AG10803 (cell line): ENCODE measurements at places on chromosomes 16 and 17.

- no peak for DNase-seq
These were observed 107.6 kb downstream of the KCNJ2 start for GRCh38 chr17:70276906-70277305.

GRCh38 chr17:54256401-54256929, 433.7 kb downstream of the KIF2B start:
- DNase-seq: no peak

DNA sequence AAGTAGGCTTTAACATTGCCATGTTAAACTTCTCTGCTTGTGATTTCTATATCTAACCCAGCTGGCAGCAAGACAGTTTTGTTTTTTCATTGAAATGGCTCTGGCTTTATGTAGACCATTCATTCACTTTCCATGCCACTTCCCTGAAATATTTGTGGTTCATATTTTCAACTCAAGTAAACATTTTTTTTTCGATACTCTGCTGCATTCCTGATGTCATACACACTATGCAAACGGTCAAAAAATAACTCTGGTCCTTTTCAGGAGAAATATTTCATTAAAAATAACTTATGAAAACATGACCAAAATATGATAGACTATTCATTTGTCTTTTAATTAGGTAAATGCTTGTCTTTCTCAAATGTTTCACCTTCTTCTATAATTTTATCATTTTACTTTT, 116.3 kb downstream of the USP22 start:
- peak; percentile 54 for DNase-seq

DNA sequence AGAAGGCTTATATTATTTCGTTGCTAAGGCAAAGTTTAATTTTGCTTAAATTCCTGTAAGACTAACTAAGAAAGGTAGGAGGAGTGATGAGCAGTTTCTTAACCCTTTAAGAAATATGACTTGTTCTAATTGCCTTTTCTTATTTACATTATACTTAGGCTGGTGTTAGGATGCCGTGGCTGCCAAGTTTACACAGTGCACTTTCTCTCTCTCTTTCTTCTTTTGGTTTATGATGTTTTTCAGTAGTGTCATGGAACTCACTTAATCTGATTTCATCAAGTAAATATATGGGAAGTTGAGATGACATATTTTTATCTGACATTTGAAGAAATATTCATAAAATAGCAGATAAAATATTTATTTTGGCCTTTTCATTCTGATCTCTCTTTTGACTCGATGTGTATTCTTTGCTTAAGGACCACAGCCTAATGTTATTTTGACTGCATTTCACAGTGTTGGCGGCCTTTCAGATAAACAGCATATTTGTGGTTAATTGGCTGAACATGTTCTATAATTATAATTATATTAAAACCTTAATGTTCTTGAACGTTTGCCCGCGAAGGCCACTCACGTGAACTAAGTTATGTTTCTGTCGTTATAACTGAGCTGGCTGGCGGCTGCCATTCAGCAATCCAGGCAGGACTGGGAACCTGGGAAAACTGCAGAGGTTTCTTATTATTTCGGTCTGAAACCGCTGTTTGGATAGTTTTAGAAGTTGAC, 191.6 kb downstream of the WWOX start:
- no peak for DNase-seq

GRCh38 chr17:82324566-82325285, 7.3 kb upstream of the CD7 start:
- no peak for DNase-seq

DNA sequence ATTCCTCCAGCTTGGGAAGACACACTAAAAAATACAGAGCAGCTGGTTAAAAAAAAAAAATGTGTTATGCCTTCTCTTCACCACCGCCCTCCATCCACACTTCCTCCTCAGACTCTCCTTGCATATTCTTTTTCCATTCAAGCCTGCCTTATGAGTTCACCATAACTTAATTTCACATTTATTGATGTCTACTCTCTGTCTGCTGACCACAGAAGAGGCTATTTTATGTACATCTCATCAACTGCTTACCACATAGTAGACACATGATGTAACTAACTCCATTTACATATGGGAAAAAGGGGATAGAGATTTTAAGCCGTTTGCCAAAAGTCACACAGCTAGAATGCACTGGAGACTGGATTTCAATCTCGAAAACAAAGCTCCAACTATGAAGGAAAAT, 409.8 kb downstream of the CDH11 start:
- peak; percentile 5 for DNase-seq

GRCh38 chr17:72839131-72839725, 253.3 kb downstream of the SLC39A11 start:
- DNase-seq: no peak

GRCh38 chr16:81237282-81237681, 1.2 kb upstream of the BCO1 start:
- peak; percentile 5 for DNase-seq

GRCh38 chr16:2473999-2474876, 689 bp upstream of the TBC1D24 start:
- peak; percentile 40 for DNase-seq

DNA sequence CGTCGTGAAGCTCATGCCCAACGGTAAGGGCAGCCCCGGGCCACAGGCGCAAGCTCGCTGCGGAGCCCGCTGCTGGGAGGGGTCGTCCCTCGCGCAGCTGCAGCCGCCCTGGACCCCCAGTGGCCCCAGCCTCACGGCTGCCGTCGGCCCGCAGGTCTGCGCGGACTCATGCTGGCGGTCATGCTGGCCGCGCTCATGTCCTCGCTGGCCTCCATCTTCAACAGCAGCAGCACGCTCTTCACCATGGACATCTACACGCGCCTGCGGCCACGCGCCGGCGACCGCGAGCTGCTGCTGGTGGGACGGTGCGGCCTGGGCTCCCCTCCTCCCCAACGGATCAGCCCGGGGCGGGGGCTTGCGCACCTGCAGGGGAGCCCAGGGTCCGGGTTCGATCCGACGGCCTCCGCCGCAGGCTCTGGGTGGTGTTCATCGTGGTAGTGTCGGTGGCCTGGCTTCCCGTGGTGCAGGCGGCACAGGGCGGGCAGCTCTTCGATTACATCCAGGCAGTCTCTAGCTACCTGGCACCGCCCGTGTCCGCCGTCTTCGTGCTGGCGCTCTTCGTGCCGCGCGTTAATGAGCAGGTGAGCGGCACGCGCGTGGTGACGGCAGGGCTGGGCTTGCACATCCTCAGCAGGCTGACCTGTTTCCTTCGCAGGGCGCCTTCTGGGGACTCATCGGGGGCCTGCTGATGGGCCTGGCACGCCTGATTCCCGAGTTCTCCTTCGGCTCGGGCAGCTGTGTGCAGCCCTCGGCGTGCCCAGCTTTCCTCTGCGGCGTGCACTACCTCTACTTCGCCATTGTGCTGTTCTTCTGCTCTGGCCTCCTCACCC, 5.8 kb downstream of the SLC5A2 start:
- no peak for DNase-seq

- DNase-seq: no peak
These were observed 1.2 kb upstream of the GPT2 start for GRCh38 chr16:46882940-46883307.

- peak; percentile 83 for DNase-seq
These were observed 48.1 kb upstream of the GOSR1 start for GRCh38 chr17:30429155-30429554.

DNA sequence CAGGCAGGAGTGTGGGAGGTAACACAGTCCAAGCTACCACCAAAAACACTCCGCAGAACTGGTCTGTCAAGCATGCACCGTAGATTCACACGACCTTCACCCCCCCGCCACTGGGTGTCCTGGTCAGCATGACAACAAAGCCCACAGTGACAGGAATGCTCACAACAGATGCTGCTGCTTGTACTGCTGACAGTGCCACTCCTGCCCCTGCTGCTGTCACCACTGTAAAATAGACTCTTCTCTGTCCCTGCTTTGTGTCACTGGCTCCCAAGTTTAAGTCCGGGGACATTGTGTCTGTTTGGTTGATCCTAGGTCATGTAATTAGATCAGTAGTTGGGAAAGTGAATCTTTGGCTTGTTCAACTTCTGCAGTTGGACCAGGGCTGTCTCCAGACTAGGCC, 7.0 kb upstream of the ODF4 start:
- DNase-seq: no peak

DNA sequence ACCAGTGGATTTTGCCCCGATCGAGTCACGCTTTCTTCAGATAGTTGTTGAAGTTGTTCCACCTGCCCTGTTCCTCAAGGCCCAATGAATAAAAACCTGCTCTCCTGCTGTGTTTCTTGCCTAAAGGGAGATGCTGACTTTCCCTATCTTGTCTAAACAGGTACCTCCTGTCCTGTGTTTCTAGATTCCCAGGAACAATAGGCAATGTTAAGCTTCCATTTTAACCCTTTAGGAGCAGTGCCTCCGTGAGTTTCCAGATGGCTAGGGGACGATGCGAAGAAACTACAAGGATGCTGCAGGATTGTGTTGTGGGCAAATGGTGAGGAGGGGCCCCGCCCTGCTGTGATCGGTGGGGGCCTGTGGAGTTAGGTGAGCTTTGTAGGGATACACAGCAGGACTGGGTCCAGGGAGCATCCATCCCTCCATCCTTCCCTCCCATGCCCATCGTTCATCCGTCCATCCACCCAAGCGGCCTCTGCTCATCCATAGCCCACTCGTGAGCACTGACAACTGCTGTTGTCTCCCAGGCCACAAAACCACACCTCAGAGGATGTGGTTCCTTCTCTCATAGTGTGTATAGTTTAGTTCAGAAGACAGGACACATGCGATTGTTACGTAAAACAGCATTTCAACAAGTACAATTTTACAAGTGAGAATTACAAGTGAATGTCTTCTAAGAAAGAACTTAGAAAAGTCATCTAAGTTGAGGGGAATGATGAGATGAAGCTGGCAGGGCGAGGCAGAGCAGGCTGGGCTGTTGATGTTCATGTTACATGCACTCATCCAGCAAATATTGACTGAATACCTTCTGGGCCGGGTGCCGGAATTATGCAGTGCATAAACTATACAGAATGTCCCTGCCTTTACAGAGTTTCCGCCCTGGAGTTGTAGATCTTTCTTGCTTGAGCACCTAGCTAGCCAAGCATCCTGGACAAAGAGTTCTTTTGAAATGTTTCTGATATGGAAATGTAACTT, 5.2 kb downstream of the ARSG start:
- DNase-seq: no peak

- DNase-seq: no peak
These were observed 95.2 kb upstream of the FOXF1 start for GRCh38 chr16:86414991-86415740.

- no peak for DNase-seq
These were observed 12.0 kb downstream of the LITAFD start for GRCh38 chr16:8893976-8894690.

DNA sequence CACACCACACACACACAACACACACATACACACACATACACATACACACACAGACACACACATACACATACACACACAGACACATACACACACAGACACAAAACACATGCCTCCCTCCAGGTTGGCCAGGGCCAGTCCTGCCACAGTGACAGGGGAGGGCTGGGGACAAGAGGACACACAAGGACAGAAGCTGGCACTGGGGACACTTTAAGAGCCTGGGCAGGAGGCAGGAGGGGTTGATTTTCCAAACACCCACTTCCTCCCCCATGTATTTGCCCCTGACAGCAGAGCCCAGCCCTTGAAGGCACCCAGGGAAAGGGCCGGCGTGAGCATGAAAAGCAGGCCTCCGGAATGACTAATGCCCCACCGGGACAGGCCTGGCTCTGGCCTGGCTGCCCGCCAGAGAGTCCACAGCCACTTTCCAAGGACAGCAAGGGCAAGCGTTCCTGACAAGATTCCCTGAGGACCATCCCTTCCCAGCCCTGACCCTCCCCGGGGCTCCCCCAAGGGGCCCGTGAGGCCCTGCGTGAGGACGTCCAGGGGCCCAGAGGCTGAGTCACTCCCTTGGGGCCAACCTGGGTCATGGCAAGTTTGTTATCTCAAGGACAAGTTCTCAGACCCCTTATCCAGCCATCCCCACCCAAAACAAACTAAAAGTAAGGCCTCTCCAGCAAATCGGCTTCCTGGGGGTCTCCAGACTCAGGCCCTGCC, 235.6 kb downstream of the ZNF423 start:
- DNase-seq: peak; percentile 66

DNA sequence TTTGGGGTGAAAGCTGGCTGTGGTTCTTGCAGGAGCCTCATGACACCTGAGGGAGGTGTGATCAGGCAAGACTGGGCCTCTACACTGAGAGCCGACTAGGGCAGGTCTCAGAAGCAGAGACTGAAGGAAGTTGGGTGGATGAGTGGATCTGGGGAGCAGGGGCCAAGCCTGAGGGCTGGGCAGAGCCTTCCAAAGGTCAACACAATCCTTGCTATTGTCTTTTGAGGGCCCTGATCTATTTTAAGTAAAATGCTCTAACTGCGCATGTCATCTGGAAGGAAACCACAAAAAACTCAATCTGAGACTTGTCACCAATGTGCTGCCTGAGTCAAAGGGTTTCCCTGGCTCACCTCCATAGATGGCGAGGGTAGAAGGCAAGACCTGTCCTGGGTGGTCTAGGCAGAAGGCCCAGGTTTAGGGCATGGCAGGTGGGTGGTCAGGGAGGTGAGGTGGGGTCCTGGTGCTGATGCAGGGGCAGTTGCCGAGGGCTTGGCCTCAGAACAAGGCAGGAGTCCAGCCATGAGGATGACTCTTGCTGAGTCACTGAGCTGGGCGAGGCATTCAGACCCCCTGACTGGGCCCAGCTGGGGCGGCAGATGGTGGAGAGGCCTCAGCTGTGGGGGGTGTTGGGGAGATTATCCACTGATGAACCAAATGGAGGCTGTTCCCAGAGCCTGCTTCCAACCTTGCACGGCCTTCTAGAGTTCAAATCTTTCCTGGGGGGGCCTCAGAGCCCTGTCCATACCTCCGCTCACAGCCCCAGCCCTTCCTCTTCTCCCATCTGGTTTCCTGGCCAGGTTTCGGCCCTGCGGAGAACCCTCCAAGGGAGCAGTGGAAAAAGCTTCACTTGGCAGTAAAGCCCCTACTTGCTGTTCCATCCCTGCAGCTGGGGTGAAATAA, 5.1 kb downstream of the MVP start:
- peak; percentile 83 for DNase-seq

DNA sequence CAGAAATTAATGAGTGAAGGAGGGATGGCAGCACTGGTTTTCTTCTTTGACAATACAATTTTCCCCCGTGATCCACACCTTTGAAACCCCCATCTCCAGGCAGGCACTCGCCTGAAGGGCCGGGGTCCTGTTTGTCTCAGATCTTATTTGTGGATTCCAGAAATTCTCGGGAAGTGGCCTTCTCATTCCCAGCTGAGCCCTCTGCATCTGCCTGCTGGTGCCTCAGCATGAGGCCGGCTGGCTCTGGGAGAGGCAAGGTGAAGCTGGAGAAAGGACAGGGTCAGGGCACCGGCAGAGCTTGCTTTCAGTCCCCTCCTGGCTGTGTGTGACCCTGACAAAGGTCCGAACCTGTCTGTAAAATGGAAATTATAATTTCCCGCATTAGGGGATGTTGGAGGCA, 35.8 kb upstream of the C1QL1 start:
- DNase-seq: no peak

GRCh38 chr17:8287651-8288335, 677 bp upstream of the RANGRF start:
- DNase-seq: no peak

- DNase-seq: no peak
These were observed 71.9 kb upstream of the GSE1 start for GRCh38 chr16:85541181-85541580.

DNA sequence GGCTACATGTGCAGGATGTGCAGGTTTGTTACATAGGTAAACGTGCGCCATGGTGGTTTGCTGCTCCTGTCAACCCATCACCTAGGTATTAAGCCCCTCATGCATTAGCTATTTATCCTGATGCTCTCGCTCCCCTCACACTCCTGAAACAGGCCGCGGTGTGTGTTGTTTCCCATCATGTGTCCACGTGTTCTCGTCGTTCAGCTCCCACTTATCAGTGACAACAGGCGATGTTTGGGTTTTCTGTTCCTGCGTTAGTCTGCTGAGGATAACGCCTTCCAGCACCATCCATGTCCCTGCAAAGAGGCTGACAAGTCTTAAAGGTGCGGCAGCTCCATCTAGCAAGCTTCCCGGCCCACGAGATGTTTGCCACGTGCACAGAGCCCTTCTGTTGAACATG, 175.1 kb downstream of the FOXL1 start:
- DNase-seq: no peak
